ENCODE measurements at places on chromosomes 6 and 20.

DNA sequence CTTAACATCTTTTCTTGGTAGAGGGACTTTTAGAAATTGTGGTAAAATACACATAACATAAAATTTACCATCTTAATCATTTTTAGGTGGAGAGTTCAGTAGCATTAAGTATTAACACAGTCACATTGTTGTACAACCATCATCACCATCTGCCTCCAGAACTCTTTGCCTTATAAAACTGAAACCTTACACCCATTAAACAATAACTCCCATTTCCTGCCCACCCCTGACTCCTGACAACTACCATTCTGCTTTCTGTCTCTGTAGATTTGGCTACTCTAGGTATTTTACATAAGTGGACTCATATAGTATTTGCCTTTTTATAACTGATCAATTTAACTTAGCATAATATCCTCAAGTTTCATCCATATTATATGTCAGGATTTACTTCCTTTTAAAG is 88.7 kb downstream of the ZHX3 start:
- no peak for DNase-seq
- H3K27ac ChIP-seq, result no peak overlapping the region
- H3K4me3 ChIP-seq, result no peak overlapping the region
- H3K27me3 ChIP-seq, result no peaks in the 10 kb centered on the region
- no peaks in the 10 kb centered on the region for H3K36me3 ChIP-seq
- H3K4me1 ChIP-seq, result peaks cover 17% of the 10 kb centered on the region

DNA sequence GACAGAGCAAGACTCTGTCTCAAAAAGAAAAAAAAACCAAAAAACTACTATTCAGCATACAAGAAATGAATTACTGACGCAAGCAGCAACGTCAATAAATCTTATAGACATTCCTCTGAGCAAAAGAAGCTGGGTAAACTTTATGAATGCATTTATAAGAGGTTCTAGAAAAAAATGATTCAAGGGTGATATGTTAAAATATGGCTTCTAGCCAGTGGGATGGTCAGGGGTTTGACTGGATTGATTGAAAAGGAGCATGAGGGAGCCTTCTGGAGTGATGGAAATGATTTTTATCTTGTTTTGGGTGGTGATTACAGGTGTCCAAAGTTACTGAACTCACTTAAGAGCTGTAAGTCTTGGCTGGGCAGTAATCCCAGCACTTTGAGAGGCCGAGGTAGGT is 64.9 kb upstream of the SALL4 start:
- H3K4me3 ChIP-seq, result no peak overlapping the region
- no peak for DNase-seq
- peaks cover 12% of the 10 kb centered on the region for H3K27me3 ChIP-seq
- no peak overlapping the region for H3K27ac ChIP-seq
- H3K4me1 ChIP-seq, result no peaks in the 10 kb centered on the region

DNA sequence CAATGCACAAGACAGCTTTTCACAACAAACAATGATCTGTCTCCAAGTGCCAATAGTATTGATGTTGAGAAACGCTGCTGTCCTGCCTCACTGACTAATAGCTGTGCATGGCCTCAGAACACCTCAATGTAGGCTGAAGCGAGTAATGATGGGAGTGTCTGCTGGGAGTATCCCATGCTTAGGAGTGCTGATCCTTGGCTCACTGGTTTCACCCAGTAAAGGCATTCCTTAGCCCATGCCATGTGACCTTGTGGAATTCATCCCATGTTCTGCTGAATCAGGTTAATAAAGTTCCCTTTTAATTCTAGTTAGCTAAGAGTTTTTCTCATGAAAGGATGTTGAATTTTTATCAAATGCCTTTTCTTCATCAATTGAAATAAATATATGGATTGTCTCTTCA is 3.8 kb upstream of the WFDC12 start:
- H3K36me3 ChIP-seq, result peaks cover 4% of the 10 kb centered on the region
- H3K4me3 ChIP-seq, result no peak overlapping the region
- H3K27me3 ChIP-seq, result peaks cover 74% of the 10 kb centered on the region
- no peak overlapping the region for H3K27ac ChIP-seq

DNA sequence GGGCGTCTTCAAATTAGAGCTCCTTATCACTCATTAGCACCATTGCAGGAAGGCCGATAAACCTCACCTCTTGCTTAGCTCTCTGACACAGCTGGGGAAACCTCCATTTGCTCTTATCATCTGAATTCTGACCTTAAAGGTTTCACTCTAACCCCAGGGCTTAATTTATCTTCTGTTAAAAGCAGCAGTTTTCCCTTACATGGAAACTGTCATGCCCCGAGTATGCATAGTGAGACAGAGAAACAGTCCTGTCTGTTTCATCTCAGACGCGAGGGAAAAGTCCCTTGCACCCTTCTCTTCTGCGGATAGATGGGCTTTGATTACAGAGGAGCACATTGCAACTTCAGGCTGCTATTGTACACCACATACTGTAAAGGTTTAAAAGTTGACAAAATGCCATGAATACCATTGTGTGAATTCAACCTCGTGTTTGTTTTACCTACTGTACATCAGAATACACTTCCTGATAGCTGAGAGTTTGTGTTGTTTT is 191.5 kb upstream of the BMP2 start:
- H3K27ac ChIP-seq, result no peak overlapping the region
- H3K36me3 ChIP-seq, result no peaks in the 10 kb centered on the region
- no peak for DNase-seq
- H3K27me3 ChIP-seq, result no peaks in the 10 kb centered on the region
- H3K4me1 ChIP-seq, result no peaks in the 10 kb centered on the region
- H3K4me3 ChIP-seq, result no peak overlapping the region
